ENCODE measurements at places on chromosomes 4 and X.

GRCh38 chrX:154840856-154841255, 6.4 kb upstream of the SMIM9 start:
- no peak for DNase-seq

DNA sequence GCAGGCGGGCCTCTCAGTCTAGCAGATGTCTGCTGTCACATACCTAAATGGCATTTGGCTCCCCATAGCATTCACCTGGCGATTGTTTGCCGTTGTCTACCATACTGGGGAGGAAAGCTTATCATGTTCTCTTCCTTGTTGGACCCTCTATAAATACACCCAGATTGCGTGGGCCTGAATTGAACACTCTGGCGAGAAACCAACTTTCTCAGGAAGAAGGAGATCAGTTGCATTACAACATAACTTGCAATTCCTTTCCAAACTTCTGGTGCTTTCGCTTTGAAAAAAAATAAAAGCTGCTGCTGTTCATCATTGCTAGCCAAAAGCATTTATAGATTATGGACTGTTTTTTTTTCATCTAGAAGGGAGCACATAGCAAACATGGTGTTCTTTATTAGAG, 230.0 kb upstream of the GPC4 start:
- DNase-seq, result no peak

DNA sequence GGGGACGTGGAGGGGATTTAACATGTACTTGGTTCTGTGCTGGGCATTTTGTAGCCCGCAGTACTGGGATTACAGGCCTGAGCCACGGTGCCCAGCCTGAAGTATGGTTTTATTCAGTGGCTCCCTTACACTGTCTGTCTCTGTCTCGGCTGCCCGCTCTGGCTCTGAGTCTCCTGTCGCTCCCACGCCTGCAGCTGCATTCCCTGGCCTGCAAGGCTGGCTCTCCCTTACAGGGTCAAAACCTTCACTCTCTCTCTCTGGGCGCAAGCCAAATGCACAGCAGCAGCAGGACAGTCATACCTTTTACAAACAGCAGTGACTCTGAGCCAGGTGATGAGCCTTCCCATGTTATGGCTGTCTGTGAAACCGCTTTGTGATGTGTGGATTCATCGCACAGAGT, 72.1 kb downstream of the HTRA3 start:
- peak; percentile 79 for DNase-seq

- DNase-seq, result no peak
These were observed 107.6 kb upstream of the FAM9B start for GRCh38 chrX:9141496-9141895.

GRCh38 chr4:80295826-80296225, 29.4 kb downstream of the FGF5 start:
- no peak for DNase-seq

DNA sequence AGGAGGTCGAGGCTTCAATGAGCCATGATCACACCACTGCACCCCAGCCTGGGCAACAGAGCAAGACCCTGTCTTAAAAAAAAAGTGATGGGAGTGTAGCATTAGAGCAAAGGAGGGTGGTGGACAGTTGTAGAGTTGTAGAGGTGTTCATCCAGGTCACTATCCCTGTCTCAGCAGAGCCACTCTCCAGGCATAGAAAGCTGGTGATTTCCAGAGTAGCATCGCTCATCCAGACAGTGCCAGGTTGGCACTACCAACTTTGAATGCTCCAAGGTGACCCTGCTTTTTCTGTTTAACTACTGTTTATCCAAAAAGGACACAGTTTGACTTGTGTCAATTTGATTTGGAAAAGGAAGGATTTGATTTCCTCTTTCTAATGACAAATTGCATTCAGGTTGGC, 147.3 kb downstream of the USP46 start:
- no peak for DNase-seq

- no peak for DNase-seq
These were observed 8.8 kb upstream of the DGAT2L6 start for GRCh38 chrX:70168238-70169188.

DNA sequence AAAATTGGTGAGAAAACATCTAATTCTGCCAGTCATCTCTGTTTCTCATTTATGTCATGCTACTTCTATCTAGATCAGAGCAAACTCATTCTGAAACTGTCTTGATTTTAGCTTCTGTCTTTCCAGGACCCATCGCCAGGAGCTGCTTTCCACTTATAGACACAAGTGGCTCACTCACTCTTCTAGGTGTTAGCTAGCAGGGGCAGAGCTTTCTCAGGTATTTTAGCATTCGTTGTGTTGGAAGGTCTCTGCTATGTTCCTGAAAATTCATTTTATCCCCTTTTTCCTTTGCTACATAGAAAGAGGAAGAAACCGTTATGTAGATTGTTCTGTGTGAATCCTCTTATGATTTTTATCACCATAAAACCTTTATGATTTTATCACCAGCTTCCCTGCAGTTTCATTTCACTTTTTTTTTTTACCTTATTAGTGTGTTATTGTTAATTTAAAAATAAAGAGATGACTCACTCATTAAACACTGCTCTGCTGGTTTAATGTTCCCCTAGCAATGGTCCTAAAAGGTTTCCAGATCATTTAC, 246.6 kb upstream of the AADAT start:
- DNase-seq, result no peak

- no peak for DNase-seq
These were observed 23.5 kb downstream of the KLHL8 start for GRCh38 chr4:87196927-87197326.

DNA sequence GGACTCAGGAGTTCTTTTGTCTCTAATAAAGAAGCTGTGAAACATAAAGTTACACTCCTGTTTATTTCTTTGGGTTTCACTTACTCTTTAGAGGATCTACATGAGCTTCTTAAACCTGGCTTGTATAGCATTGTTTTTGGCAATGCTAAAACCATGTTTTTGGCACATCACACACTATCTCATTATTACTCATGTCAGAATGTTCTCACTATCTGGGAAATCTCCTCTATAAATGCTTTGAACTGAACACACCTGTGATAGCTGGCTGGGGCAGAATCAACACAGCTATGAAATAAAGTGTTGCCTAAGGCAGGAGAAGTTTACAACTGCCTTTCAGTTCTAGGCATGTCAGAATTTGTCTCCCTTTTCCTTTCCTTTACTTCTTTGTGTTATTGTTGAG, 52.6 kb downstream of the SULT1B1 start:
- no peak for DNase-seq

DNA sequence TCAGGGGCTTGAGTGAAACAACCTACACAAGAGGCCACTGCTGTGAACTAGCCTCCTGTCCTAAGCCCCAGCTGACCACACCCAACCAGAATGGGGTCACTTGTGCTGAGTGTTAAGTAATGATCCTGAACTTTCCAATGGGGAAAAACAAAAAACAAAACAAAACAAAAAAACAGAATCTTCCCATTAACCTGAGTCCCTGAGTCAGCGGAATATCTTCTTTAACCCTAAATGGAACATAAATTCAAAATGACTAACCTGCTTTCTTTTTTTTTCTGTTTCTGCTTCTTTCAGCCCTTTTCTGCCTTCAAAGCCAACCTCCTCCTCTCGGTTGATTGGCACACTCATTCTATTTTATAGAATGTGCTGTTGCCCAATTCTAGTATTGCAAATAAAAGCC, 31.2 kb upstream of the MAGEA8 start:
- no peak for DNase-seq

- no peak for DNase-seq
These were observed 15.0 kb upstream of the CT47A1 start for GRCh38 chrX:121000589-121000988.

DNA sequence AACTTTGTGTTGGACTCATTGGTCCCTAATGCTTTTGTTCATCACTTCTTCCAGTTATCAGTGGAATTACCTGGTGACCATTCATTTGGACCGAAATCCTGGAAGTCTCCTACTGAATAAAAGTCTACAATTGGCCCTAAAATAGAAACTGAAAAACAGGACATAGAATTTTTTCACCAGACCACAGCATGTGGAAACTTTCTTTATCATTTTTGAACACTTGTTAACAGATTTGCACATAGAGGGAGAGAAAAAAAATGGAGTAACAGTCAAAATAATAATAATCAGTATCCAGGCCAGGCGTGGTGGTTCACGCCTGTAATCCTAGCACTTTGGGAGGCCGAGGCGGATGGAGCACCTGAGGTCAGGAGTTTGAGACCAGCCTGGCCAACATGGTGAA, 7.1 kb downstream of the EPGN start:
- DNase-seq, result no peak

DNA sequence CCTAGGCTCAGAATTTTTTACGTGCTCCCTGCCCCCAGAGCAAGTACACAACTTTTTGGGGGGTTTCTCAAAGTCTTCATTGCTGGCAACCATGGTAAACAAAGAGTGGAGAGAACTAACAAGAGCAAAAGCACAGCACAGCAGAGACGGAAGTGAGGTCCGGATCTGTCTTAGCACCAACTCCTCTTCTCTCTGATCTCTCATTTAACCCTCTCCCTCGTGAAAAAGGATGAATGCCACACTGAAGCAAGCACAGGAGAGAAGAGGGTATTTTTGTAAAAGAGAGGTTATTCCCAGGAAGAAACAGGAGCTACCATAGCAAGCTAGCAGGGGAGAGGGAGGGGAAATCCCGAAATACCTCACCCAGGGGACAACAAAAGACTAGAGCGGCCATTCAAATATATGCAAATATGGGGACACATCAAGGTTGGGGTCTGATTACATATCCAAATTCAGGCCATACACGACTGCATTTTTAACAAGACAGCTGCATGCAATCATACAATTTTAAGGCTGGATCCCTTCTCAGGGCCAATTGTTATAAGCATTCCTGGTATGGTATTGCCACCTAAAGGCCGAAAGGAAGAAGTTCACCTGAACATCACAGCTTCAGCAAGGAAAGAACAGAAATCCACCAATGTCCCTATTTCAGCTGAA, 46.6 kb downstream of the CD40LG start:
- no peak for DNase-seq

GRCh38 chrX:39451046-39451445, 646.7 kb downstream of the BCOR start:
- DNase-seq, result no peak

DNA sequence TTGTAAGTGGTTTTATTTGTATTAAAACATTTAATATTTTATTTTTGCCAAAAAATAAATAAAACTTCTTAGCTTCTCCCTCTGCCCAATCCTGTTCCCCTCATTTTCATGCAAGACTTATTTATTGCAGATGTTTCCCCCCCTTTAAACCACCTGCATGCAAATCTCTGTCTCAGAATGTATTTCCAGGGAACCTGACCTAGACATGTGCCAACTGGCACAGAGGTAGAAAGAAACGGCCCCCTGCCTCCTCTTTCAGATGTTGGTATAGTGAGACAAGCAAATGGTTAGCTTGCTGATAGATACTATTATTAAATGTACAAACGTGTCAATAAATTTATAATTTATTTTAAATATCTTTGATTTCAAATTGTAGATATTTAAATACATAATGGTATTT, 47.1 kb downstream of the KLF3 start:
- DNase-seq, result no peak

GRCh38 chr4:170741856-170742255, 652.1 kb upstream of the AADAT start:
- DNase-seq, result no peak

DNA sequence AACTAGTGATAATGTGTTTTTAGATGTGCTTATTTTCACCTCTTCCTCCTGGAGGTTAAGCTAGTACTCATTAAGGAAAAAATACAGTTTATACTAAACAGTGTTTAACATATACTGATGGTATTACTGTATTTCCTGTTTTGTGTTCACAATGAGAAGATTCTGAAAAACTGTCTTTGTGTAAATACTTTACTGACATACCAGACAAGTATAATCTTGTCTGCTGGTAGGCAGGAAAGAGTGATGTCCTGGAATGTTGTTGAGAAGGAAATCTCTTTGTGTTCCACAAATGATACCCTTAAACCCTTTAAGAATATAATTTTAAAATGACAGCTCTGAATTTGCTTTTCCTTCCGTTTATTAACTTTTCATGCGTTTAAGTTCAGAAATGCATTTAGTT, 205.5 kb upstream of the NUDT6 start:
- no peak for DNase-seq

GRCh38 chr4:132982151-132982550, 166.9 kb upstream of the PCDH10 start:
- DNase-seq, result no peak

GRCh38 chr4:19776929-19777328, 474.8 kb upstream of the SLIT2 start:
- DNase-seq, result no peak
